ENCODE measurements at places on chromosomes 3 and 15.

- DNase-seq, result no peak
Observed at GRCh38 chr3:28467414-28467813, 118.8 kb upstream of the AZI2 start.

DNA sequence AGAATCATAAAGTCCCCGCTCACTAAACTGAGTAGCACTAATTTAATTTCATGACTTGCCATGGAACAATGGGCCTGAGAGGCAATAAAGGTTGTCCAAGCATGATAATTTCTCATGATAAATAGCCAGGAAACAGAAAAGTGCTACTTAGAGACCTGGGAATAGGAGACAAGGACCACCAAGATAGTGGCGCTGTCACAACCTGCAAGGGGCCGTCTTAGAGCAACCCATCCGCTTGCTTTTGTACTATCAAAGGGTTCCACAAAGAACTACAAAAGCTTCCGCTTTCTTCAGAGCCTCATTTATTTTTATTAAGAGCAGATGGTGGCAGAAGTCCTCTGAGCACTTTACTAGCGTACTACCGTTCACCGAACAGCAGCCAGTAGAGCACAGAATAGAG, 421.7 kb upstream of the GRM7 start:
- DNase-seq, result no peak

DNA sequence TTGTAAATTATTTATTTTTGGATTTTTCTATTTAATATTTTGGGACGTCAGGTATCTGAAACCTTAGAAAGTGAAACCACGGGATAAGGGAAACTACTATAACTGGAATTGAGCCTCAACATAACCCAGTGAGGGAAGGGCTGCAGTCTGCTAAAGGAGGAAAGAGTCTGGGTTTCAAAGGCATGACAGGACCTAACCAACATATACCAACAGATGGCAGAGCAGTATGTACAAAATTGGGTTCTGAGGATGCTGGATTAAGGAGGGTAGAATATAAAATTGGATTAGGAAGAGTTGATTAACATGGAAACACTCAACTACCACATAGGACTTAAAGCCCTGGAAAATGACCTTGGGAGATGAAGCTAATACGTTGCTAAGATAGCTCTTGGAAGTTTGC, 603.5 kb downstream of the MECOM start:
- no peak for DNase-seq

DNA sequence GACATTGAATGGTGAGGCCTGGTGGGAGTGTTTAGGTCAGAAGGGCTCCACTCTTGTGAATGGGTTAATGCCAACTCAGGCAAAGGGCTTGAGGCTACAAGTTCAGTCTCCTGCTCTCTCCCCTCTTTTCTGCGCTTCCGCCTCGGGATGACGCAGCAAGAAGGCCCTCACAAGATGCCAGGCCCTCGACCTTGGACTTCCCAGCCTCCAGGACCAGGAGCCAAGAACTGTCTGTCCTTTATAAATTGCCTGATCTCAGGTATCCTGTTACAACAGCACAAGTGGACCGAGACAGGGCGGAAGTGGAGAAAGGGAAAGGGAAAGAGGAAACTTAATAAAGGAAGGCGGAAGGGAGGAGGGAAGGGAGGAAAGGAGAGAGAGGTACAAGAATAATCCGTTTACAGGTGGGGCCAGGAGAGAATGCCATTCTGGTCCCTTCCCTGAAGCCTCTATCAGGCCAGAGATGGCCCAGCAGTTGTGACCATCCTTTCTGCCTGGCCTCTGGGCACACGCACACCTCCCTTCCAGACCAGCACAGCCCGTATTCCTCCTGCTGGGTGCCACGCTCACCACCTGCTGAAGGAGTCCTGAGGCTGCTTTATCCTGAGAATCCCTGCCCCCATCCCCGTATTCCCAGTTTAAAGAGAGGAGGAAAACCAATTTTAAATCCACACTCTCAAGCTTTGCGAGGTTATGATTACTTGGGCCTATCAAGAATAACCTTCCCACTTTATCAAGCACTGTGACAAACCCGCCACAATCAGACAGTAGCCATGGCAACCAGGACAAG, 64.2 kb downstream of the OXNAD1 start:
- DNase-seq, result no peak

GRCh38 chr3:145355206-145355605, 805.8 kb downstream of the PLOD2 start:
- no peak for DNase-seq

DNA sequence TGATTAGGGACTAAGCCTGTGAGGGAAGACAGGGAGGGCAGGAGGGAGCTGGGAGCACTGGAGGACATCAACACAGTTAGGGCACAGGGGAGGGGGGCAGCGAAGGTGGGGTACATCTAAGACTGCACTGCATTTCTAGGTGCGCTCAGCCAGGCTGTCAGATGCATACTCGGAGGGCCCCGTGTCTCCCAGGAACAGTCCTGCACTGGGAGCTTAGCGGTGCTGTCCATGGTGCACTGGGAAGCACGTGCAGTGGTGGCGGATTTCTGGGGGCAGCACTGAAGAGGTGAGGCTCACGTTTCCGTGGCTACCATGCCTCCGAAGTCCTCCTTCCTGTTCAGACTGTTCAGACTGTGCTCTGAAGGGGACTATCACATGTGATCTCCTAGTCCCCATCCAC, 54.4 kb downstream of the ROPN1B start:
- peak; percentile 15 for DNase-seq
